ENCODE measurements at places on chromosomes 5 and 9.

- DNase-seq, result no peak
These were observed 24.6 kb downstream of the TTF1 start for GRCh38 chr9:132381966-132382541.

GRCh38 chr9:105146677-105147076 lies 97.8 kb upstream of the SLC44A1 start:
- DNase-seq, result no peak

DNA sequence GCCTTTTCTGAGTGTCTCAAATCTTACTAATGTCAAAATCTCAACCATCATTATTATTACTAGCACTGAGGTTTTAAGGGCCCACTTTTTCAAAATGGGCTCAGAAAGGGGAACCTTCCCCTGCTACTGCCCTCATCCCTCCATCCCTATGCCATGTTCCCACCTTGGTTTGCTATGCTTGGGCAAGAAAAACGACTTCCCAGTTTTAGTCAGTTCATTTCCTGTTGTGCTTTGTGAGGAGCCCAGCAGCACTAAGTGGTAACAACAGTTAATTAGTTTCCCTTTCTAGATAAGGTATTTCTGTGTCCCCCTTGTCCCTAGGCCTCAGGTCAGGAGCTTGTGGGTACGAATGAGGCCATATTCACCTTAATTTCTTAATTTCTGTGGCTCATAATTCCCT lies 595.2 kb downstream of the RAB3C start:
- DNase-seq, result no peak

DNA sequence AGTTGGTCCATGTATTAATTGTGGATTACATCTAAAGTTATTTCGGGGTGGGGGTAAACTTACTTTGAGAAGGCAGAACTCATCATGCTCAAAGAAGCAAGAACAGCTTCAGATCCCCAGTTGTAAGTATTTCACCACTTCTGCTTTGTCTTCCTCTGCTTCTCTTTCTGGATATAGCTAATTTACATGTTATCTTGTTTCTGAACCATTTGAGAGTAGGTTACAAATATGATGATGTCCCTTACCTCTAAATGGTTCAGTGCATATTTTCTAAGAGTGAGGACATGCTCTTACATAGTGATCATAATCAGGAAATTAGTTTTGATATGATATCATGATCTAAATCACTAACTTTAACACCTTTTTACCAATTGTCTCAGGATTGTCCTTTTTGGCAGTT lies 11.9 kb downstream of the TRIO start:
- no peak for DNase-seq

DNA sequence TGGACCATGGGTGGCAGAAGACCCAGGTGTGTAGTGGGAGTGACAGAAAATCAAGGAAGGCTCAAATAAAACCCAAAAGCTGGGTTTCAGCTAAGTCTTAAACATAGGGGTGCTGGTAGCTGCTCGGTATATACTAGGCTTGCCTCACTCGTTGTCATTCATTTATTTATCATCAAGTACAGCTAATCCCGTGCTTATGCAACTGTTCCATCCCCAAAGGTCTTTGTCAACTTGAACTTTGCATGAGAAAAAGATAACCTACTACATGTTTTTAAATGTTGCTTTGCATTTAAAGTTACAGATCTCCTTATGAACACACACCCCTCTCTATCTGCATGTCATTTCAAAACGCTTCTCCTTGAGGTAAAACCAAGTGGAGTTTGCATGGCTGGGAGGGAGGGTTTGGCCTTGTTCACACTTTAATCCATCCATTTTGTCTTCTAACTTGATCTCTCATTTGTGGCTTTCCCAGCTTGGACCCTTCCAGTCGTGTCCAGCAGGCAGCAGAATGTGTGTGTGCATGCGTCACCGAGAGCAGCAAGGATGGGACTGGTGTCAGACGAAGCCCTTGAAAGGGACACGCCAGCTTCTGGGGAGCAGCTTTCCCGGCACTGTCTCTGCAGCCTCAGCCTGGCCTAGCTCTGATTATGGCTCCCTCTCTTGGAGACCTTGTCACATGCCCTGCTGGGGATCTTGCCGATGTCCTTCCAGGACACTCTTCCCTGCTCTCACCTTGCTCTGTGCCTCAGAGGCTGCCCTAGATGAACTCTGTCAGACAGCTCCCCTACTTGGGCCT lies 133.5 kb downstream of the GADD45G start:
- DNase-seq, result no peak
